ENCODE measurements at places on chromosomes 6 and 20. TPM values are rescaled to one million over a fixed set of nuclear protein-coding genes. Genes with fewer than 3 reads are reported as not detected.

DNA sequence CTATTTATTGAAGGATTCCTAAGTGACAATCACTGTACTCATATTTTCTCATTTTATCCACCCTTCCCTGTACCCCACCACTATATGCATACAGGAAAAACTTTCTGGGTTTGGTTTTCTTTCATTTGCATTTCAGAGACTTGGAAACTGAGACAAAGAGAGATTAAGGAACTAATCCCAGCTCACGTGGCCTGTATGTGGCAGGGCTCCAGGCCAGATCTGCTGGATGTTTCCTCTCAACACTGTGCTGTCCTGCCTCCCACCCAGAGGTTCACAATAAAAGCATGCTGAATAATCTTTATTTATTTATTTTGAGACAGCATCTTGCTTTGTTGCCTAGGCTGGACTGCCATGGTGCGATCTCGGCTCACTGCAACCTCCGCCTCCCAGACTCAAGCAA, 50.2 kb downstream of the CEP162 start:
- DNase-seq, result no peak

DNA sequence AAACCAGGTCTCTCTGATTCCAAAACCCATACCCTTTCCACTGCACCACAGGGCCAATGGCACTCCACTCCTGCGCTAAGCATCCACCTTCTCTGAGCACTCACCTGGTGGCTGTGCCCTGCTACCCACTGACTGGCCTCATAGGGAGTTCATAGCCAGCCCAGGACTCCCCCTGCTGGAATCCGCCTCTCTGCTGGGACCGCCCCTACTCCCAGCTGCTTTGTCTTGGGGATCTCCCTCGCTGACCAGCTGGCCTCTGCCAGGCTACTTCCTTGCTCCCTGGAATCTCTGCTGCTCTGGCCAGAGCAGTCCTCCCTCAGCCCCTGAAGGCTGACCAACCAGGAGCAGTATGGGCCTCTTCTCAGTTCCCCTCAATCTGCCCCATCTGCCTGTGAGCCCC, 129.7 kb downstream of the FAXC start:
- DNase-seq, result no peak

DNA sequence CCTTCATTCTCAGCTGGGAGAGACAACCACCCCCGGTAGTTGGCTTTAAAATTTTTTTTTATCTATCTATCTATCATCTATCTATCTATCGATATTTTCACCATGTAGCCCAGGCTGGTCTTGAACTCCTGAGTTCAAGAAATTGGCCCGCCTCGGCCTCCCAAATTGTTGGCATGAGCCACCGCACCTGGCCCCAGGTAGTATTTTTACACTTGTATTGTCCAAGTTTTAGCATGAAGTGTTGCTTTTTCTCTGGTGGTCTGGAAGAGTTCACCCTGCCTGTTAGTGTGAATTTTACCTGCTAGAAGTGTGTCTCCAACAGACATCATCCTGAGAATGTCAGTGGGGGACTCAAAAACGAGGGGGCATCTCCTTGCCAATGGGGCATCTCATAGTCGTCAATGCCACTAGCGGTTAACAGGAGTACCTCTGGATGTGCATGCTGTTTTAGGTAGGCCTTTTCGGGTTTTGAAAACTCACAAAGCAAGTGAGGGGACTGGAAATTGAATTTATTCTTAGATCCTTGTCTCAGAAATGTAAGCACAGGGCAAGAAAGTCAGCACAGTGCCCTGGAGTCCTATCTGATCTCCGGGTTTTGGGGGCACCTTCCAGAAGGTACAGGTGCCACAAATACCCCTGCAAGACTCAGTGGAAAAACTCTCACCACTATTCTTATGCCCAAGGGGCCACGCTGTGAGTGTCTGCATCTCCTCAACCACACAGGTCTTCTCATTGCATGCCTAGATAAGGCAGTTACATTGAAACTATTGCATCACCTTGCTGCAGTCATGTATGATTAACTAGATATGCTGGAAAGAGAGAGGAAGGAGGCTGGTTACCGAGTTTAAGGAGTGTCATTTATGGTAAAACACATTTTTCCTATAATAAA, 37.1 kb downstream of the TNFAIP3 start:
- no peak for DNase-seq

- DNase-seq, result no peak
Measured at GRCh38 chr20:19715986-19716385, 42.1 kb upstream of the RIN2 start.

DNA sequence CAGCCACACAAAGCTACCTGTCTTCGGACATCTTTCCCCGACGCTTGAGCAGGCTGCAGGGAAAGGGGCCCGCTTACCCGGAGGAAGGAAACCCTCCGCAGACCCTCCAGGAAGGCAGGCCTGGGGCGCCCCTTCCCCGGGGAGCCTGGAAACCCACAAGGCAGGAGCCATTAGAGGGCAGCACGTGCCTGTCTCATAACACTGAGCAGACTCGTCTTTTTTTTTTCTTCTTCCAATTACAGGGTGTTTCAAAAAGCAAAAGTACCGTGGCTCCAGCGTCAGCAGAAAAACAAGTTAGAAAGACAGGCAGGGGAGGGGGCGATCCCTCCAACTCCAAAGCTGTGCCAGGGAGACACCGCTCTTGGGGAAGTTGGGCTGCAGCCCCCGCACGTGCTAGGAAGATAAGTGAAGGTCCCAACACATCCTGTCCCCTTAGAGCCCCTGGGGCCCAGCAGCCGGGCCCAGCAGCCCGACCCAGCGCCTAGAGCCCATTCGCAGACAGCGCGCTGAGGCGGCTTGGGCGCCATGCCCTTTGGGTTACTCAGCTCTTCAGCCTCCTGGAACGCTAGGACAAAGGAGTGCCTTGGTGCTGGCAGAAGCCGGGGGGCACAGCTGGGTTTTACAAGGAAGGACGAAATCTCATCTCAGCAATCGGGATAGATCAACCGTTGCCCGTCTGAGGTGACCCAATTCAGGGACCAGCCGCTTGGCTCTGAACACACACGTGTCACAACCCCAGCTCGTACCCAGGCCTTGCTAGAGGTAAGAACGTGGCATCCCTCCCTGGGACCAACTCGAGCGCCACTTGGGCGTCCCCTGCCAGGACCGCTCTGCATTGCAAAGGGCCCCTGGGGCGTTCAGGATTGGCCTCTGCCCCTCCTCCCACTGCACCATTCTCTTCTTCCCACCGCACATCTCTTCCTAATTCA, 136.3 kb downstream of the LY86 start:
- no peak for DNase-seq

DNA sequence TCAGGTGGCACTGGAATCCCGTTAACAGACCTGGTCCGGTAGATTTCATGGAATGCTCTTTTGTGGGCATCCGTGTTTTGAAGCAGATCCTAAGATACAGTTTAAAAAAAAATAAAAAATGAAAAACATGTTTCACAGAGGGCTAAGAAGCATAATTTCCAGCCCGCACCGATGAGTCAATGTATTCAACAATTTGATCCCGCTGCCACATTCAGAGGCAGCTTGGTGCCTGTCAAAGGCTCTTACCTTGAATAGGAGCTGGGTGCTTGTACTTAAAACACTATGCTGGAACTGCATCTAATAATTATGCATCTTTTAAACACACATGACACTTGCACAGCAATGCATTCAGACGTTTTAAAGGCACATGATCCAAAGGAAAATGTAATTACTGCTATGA, 164.8 kb downstream of the SYNE1 start:
- DNase-seq, result no peak

- no peak for DNase-seq
Measured at GRCh38 chr6:56156643-56157042, 90.7 kb downstream of the COL21A1 start.

The PRRT1 gene
- 0.72 TPM for polyA plus RNA-seq

The STK38 gene
- 110 TPM for polyA plus RNA-seq

The HTR1E gene
- not detected for polyA plus RNA-seq
